ENCODE measurements at places on chromosomes 7 and 10.

DNA sequence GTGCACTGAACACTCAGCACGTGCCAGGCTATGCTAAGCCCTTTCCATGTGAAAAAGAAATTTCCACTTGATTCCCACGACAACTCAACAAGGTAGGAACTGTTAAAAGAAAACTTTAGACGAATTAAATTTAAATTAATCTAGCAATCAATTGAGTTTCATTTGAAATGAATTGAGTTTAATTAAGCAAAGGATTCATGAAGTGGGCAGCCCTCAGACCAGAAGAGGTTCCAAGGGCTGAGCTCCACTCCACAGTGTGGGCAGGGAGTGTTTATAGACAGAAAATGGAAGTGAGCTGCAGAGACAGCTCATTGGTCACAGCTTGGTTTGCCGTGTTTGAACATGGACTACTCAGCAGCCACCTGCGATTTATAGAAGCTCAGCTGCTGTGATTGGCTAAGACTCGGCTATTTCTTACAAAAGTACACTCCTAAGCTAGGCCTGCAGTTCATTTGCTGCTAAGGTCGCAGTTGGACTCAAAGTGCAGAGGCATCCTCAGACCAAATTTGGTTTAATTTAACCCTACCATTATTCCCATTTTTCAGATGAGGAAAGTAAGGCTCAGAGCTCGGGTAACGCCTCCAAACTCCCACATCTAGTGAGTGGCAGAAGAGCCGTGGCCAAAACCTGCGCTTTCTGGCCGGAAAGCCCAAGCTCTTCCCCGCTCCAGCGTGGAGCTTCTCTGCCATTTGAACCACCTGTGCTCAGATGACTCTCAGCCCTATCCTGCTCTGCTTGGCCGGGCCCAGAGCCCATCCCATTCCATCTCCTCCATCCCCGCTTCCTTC is 24.9 kb downstream of the CALML3 start:
- no peak for DNase-seq

- no peak for DNase-seq
Observed at GRCh38 chr7:138074121-138074520, 2.1 kb upstream of the AKR1D1 start.

- no peak for DNase-seq
Observed at GRCh38 chr10:48811917-48812316, 127.2 kb downstream of the WDFY4 start.

DNA sequence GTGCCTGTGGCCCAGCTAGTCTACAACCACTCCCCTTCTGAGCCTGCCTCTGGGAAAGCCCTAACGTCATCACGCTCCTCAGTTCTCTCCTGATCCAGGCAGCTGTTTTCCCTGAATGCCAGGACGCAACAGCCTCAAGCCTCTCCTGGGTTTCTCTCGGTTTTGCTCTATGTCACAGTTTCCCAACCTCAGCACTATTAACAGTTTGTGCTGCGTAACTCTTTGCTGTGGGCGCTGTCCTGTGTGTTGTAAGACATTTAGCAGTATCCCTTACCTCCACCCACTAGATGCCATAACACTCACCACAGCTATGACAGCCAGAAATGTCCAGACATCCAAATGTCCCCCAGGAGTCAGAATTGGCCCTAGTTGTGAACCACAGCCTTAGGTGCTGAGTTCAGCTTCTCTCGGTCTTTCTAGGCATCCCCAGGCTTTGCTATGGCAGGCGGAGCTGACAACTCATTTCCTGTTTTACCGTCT is 226.3 kb upstream of the NPVF start:
- no peak for DNase-seq

- no peak for DNase-seq
Observed at GRCh38 chr10:99551158-99551557, 18.4 kb downstream of the NKX2-3 start.

GRCh38 chr10:86413046-86413728 is 46.6 kb upstream of the GRID1 start:
- no peak for DNase-seq

DNA sequence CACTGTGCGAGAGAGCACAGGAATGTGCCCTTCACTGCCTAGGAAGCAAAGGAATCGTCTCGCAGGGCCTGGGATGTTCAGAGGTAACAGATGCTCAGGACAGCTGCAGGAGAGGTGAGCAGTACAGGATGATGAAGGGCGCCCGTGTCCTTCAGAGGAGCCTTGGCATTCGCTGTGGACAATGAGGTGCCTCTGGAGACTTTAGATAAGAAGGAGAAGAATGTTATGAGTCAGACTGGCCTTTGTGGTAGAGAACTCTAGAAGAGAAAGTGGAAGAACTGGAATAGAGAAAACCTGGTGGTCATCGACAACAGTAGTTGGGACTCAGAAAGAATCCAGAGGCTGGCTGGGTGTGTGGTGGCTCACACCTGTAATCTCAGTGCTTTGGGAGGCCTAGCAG is 64.4 kb upstream of the LEP start:
- no peak for DNase-seq

- DNase-seq = no peak
Observed at GRCh38 chr7:132117636-132118035, 458.6 kb downstream of the PLXNA4 start.

GRCh38 chr10:102633287-102633686 is 11.0 kb upstream of the TRIM8 start:
- DNase-seq = peak; percentile 37

- DNase-seq = peak; percentile 43
Observed at GRCh38 chr7:26397796-26398426, 106.2 kb downstream of the SNX10 start.

DNA sequence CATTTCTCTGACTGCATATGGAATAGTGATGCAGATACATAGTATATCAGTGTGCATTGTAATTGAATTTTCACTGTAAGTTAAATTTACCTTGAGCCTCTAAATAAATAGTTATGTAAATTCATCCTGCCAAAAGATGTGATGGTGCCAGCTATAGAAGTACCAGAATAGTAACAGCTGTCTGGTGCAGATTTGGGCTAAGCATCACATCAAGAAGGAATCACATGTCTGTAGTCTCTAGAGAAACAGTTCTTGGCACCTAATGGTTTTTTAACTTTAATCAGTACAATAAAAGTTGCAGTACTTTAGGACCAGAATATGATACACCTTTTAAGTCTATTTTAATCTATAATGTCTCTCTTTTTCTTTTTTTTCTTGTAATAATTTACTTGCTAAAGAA is 17.4 kb downstream of the PLEKHA1 start:
- no peak for DNase-seq

DNA sequence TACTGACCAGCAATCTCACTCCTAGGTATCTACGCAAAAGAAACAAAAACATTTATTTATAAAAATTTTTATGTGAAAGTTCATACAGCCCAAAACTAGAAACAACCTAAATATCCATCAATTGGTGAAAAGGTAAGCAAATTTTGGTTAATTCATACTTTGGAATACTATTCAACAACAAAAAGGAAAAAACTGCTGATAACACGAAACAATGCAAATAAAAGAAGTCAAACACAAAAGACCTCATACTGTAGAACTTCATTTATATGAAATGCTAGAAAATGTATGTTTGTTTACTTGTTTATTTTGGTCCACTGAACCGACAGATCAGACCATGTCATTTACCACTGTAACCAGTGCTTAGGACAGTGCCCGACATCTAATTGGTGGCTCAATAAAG is 60.3 kb downstream of the USP6NL start:
- DNase-seq = no peak

DNA sequence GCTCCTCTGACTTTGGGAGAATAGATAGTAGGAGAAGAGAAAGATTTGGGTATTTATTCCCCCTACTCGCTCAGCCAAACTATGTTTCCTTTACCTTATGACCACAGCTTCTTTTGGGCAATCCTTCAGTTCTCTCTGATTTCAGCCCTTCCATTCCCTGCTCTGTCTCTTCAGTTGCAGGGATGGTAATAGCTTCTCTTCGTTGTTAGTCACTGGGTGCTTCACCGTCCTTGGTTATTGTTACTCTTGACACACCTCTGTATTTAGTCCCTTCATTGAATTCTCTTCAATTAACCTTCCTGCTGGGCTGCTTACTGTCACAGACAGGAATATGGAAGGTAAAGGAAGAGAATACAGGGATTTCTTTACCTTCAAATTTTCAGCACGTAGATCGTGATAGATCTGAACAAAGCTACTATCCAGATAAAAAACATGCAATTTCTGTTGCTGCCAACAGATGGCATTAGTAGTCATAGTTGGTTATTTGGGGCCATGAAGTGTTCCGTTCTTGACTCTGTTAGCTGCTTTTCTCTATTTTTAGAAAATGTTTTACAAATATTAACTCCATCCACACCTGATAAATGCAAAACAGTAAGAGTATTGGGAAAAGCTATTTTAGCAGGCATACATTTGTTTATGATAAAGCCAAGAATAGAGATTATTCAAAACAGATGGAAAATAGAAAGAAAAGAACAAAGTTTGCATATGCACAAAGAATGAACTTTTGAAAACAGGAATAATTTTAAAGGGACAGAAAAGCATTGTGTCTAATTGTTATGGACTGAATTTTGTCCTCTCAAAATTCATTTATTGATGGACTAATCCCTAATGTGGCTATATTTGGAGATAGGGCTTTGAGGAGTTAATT is 14.0 kb upstream of the PTTG1IP2 start:
- DNase-seq = peak; percentile 6

DNA sequence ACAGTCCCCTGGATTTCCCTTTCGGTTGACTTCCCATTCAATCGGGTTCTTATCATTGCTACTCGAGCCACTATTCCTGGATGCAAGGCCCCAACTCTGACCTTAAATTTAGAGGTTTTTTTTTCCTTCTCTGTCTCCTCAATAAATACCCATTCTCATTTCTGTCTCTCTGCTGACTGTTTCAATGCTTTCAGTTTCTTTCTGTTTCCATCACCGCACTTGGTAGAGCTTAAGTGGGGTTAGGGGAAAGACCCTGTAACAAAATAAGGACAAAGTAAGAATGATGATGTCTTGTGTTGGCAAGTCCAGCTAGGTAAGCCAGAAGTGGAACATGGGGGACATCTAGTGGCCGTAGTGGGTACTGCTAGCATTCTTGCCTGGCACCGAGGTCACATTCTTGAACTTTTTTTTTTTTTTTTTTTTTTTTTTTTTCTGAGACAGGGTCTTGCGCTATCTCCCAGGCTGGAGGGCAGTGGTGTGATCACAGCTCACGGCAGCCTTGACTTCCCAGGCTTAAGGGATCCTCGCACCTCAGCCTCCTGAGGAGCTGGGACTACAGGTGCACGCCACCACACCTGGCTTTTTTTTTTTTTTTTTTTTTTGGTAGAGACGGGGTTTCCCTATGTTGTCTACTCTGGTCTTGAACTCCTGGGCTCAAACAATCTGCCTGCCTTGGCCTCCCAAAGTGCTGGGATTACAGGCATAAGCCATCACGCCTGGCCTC is 40.3 kb downstream of the ZC3HC1 start:
- peak; percentile 38 for DNase-seq

DNA sequence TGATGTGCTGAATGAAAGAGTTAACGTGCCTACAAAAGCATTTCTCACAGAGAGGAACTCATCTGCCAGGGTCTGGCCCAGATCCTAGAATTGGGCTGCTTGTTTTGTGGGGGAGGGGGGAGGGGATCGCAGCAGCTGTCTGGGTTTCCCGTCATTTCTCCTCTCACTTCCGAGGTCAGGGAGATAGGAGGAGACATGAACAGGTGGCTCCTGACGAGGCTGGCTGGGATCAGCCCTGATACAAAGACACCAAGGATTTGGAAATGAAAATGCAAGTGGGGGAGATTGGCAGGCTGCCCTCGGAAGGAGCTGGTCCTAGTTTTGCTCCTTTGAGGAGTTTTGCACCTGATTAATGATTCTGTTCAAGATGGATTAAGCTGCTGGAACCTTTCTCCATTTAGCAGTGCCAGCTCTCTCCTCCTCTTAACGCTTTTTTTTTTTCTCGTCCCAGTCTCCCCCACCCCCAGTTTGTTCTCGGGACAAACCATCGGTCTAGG is 86.8 kb upstream of the KMT2C start:
- peak; percentile 11 for DNase-seq

GRCh38 chr7:102944241-102944640 is 31.4 kb downstream of the LRRC17 start:
- DNase-seq = no peak

GRCh38 chr10:111203615-111204014 is 126.8 kb downstream of the ADRA2A start:
- no peak for DNase-seq

DNA sequence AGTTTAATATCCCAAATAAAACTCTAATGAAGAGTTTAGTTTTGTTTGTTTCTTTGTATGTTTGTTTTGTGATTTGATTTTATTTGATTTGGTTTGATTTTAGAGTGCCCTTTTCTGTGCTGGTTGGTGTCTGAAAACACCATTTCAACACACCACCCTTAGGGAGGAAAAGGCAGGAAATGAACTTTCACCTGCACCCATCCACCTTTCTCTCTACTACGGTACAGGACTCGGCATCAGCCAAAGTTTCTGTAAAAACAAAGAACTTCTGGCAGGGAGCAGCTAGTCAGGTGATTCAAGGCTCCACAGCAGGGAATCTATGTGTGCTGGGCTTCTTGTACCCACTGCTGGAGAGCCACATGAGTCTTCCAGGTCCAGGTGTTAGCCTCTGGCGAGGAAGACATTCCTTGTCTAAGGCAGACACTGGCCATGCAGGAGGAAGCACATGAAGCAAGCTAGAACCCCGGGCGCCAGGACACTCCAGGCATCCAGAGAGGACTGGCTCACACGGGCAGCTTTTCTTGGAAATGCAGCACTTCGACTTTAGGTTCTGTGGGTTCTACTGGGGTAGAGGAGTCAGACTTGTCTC is 22.1 kb upstream of the STK17A start:
- DNase-seq = no peak

GRCh38 chr10:70564113-70564725 is 38.3 kb downstream of the PRF1 start:
- no peak for DNase-seq

DNA sequence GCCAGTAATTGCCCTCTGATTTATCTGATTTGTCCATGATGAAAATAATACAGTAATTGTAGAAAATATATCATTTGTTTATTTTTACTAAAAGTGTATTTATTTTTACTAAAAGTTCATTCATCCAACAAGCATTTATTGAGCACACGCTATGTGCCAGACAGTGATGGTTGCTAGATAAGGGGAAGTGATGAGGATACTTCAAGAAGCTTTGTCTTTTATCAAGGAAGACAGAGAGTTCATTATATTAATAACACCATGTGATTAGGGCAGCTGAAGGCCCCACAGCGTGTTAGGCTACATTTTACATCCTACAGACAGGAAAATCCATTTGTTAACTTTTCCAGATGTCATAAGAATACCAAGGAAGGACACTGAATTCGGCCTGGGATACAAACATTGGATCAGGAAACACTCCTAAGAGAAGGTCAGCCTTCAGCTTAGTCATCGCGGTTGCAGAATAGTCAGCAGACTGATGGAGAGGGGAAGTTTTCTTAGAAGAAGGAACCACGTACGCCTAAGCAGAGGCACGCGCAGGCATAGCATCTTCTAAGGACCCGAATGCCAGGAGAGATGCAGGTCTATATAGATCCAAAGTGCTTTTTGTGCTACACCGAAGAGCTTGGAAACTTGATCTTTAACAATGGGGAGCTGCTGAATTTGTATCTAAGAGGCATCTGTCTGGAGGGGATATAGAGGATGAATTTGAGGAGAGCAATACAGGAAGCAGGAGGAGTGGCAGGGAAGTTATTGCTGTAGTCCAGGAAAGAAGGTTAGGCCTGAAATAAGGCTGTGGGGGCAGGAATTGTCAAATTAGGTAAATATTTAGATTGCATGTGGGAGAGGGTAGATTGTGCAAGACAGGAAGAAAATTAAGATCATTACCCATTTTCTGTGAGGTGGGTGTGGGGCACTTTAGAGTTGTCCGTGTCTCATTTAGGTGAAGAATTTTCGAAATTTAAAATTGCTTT is 85.7 kb downstream of the LRGUK start:
- DNase-seq = no peak

GRCh38 chr7:130084037-130084875 is 13.9 kb downstream of the KLHDC10 start:
- DNase-seq = no peak

GRCh38 chr7:70681469-70682350 is 450.2 kb upstream of the GALNT17 start:
- no peak for DNase-seq
